ENCODE measurements at places on chromosomes 7 and 10. TPM values are rescaled to one million over a fixed set of nuclear protein-coding genes. Genes with fewer than 3 reads are reported as not detected.

GRCh38 chr7:124489925-124490324 lies 275.7 kb downstream of the GPR37 start:
- DNase-seq: no peak
- H3K27me3 ChIP-seq: no peaks in the 10 kb centered on the region
- no peaks in the 10 kb centered on the region for H3K36me3 ChIP-seq
- no peak overlapping the region for H3K27ac ChIP-seq

DNA sequence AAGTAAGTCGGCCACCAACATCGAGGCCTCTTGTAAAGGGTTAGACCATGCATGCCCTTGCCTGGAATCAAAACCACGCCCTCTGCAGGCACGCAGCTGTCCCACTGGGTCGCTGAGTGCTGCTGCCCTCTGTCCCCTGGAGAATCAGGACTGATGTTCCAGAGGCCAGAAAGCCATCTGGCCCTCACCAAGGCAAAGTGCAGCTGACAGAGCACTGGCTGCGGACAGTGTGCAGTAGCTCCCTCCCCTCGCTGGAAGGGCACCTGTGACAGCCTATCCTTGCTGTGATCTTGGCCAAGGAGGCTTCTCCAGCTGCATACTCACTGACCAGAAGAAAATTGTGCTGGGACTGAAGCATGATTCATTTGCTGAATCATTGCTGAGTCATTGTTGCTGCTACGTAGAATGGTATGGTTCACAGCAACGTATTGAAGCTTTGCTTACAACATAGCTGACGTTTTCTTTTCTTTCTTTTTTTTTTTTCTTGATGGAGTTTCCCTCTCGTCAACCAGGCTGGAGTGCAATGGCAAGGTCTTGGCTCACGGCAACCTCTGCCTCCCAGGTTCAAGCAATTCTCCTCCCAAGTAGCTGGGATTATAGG lies 30.4 kb downstream of the DDC start:
- no peak overlapping the region for H3K27ac ChIP-seq
- H3K4me3 ChIP-seq: no peak overlapping the region
- H3K27me3 ChIP-seq: no peaks in the 10 kb centered on the region
- no peak for DNase-seq
- no peaks in the 10 kb centered on the region for H3K36me3 ChIP-seq

- no peak for DNase-seq
- H3K4me1 ChIP-seq: no peaks in the 10 kb centered on the region
These were observed 66.3 kb upstream of the ETV1 start for GRCh38 chr7:14055813-14056212.

DNA sequence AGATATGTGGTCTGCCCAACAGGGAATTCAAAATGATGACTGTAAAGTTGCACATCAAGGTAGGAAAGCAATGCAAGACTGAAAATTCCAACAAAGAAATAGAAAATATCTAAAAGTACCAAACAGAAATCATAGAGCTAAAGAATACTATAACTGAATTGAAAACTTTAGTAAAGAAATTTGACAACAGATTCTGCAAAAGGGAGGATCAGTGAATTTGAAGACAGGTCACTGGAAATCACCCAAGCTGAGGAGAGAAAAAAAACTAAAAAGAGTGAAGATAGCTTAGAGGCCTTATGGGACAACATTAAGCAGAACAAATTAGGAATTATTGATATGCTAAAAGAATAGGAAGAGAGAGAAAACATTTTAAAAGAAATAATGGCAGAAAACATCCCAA lies 240.6 kb downstream of the SNX13 start:
- H3K27ac ChIP-seq: no peak overlapping the region
- no peaks in the 10 kb centered on the region for H3K4me1 ChIP-seq
- DNase-seq: no peak
- H3K27me3 ChIP-seq: no peaks in the 10 kb centered on the region
- H3K4me3 ChIP-seq: no peak overlapping the region

- H3K27me3 ChIP-seq: no peaks in the 10 kb centered on the region
- no peaks in the 10 kb centered on the region for H3K4me1 ChIP-seq
- no peak for DNase-seq
- no peak overlapping the region for H3K4me3 ChIP-seq
- H3K36me3 ChIP-seq: no peaks in the 10 kb centered on the region
These were observed 50.8 kb upstream of the CPN1 start for GRCh38 chr10:100132427-100132826.

DNA sequence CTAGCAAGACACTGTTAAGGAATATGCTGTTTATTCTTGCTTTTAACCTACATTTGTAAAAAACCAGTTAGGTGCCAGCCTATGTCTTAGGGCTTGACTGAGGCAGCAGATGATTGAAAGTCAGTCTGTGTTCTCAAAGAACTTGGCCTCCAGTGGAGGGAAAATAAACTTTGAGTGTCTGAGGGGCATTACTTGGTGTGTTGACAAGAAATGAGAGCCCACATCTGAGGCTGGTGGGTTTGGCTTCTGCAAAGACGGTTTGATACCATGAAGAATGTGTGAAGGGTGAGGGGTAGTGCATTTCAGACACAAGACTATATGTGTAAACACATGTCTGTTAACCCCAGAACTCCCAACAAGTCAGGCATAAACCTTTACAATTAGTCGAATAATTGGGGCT lies 28.5 kb downstream of the CCSER2 start:
- no peak for DNase-seq
- peaks cover 12% of the 10 kb centered on the region for H3K4me1 ChIP-seq
- H3K36me3 ChIP-seq: no peaks in the 10 kb centered on the region
- H3K4me3 ChIP-seq: no peak overlapping the region
- no peak overlapping the region for H3K27ac ChIP-seq

DNA sequence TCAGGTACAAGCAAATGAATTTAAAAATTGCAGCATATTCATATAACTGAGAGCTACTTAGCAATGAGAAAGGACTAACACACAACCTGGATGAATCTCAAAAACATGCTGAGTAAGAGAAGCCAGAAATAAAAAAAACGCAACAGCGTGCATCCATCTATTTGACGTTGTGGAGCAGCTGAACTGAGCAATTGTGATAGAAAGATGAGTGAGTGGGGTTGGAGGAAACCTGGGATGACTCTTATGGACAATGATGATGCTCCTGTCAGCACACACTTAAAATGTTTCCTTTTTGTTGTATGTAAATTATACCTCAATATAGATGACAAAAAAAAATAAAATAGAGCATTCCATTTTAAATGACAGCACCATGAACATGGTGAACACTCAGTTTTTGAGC lies 36.0 kb upstream of the AKR1E2 start:
- no peaks in the 10 kb centered on the region for H3K4me1 ChIP-seq
- no peaks in the 10 kb centered on the region for H3K27me3 ChIP-seq
- H3K27ac ChIP-seq: no peak overlapping the region
- H3K4me3 ChIP-seq: no peak overlapping the region
- no peaks in the 10 kb centered on the region for H3K36me3 ChIP-seq

DNA sequence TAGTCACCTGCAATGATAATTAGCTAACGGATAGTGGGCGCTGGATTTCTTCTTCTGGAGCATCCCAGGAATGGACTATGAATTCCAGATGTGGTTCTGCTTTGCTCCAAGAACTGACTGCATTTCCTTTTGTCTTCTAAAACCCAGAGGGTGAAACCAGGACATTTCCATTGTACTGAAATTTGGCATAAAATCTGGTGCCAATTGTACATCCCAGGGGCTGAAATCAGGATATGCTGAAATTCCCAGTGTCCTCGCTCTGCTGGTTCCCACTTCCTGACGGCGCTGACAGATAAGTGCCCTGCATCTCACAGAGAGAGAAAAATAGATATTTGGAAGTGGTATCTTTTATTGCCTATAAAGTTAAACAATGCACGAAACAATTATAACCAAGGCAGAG lies 31.9 kb downstream of the RBM20 start:
- H3K27me3 ChIP-seq: peaks cover 9% of the 10 kb centered on the region
- no peaks in the 10 kb centered on the region for H3K36me3 ChIP-seq
- no peak overlapping the region for H3K4me3 ChIP-seq

DNA sequence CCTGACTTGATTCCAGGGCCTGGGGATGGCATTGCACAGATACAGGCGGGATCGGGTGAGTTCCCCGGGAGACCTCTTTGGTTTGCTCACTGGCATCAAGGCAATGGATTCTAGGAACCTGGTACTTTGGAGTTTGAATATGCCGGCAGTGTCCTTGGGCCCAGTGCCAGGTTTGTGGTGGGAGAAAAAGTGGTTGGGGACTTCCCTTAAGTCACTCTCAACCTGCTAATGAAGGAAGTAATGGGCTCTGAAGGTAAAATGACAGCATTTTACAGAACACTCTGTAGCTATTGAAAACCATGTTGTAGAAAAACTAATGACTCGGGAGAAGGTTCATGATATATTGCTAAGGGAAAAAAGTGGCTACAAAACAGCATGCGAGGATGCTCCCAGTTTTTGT lies 129.9 kb downstream of the CFAP58 start:
- 0 out of 2 replicates have a peak, but pooled peaks cover 2% of the 10 kb centered on the region for H3K4me1 ChIP-seq
- no peaks in the 10 kb centered on the region for H3K27me3 ChIP-seq
- no peak overlapping the region for H3K4me3 ChIP-seq
- no peaks in the 10 kb centered on the region for H3K36me3 ChIP-seq

- peak overlapping the region; percentile 46 for H3K4me3 ChIP-seq
- H3K27ac ChIP-seq: peak overlapping the region; percentile 89
- peaks cover 15% of the 10 kb centered on the region for H3K4me1 ChIP-seq
- no peaks in the 10 kb centered on the region for H3K27me3 ChIP-seq
These were observed 75.1 kb downstream of the LYZL2 start for GRCh38 chr10:30554440-30554825.

DNA sequence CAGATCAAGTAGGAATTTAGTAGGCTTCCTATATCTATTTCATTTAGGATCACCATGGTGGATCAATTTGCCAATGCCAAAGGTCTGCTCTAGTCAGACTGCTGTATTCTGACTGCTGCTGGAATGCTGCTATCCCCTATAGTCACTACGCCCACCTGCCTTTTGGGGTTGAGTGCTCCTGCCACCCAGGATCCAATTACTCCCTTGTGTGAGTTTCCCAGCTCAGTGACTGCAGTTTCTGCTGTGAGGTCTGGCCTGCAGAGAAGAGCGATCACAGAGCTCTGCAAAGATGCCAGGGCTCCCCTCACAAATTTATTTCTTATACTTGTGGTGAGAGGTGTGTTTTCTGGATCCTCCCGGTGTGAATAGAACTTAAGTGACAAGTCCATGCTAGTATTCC lies 88.1 kb upstream of the FOXI2 start:
- H3K27me3 ChIP-seq: no peaks in the 10 kb centered on the region
- DNase-seq: no peak
- H3K4me1 ChIP-seq: no peaks in the 10 kb centered on the region
- no peaks in the 10 kb centered on the region for H3K36me3 ChIP-seq

DNA sequence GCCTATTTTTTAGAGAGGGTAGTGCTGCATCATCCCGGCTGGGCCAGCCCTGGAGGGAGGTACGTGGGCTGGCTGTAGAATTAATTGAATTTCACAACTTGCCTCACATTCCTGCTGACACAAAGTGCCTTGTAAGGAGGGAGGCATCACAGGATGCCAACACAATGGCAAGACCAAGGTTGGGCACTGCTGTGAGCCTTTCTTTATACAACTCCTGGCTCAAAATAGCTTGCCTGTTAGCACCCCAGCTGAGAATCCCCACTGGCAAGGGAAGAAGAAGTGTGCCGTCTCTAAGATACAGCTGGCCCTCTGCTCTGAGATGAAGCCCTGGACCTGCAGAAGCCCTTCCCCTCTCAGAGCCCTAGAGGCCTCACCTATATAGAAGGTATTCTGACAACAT lies 873.9 kb downstream of the GRID1 start:
- H3K27me3 ChIP-seq: peaks cover 22% of the 10 kb centered on the region
- H3K36me3 ChIP-seq: no peaks in the 10 kb centered on the region
- no peaks in the 10 kb centered on the region for H3K4me1 ChIP-seq

- no peak for DNase-seq
- H3K27ac ChIP-seq: no peak overlapping the region
- no peaks in the 10 kb centered on the region for H3K27me3 ChIP-seq
- H3K4me1 ChIP-seq: no peaks in the 10 kb centered on the region
- no peaks in the 10 kb centered on the region for H3K36me3 ChIP-seq
- no peak overlapping the region for H3K4me3 ChIP-seq
These were observed 470.3 kb downstream of the AUTS2 start for GRCh38 chr7:70068531-70068930.

GRCh38 chr10:98316661-98317060 lies 48.7 kb upstream of the LOXL4 start:
- H3K27me3 ChIP-seq: no peaks in the 10 kb centered on the region
- no peaks in the 10 kb centered on the region for H3K36me3 ChIP-seq
- DNase-seq: no peak

- no peaks in the 10 kb centered on the region for H3K27me3 ChIP-seq
- no peaks in the 10 kb centered on the region for H3K4me1 ChIP-seq
- DNase-seq: no peak
- no peak overlapping the region for H3K4me3 ChIP-seq
These were observed 87.0 kb upstream of the IGFBP3 start for GRCh38 chr7:46007990-46008643.

- DNase-seq: no peak
- no peaks in the 10 kb centered on the region for H3K27me3 ChIP-seq
- H3K4me3 ChIP-seq: no peak overlapping the region
These were observed 77.0 kb downstream of the POU6F2 start for GRCh38 chr7:39054731-39055130.

DNA sequence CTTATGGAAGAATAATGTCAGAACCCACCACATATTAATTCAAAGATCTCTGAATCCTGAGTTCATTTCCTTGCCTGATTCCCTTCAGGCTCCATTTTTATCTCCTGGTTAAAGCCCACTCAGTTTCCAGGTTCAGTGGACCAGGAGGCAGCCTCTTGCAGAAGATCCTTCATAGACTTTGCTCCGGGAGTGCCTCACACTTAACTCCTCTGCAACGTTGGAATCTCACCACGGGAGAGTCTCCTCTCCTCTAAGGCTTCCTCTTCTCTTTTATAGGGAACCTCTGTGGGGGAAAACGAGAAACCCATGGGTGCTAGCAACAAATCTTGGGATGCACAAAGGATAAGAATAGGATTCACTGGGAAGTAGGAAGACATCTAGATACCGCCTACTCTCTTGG lies 1.7 kb upstream of the BLOC1S2 start:
- no peak for DNase-seq
- H3K27ac ChIP-seq: no peak overlapping the region
- H3K4me3 ChIP-seq: no peak overlapping the region
- no peaks in the 10 kb centered on the region for H3K4me1 ChIP-seq
- no peaks in the 10 kb centered on the region for H3K36me3 ChIP-seq

ST8SIA6 gene
- 1.1 TPM for total RNA-seq

ADRA2A gene
- total RNA-seq: 7.3 TPM

SHTN1 gene
- total RNA-seq: 13.9 TPM

TAS2R16 gene
- not detected for total RNA-seq

EPDR1 gene
- 6.4 TPM for total RNA-seq

DPCD gene
- total RNA-seq: 18.8 TPM

PVRIG gene
- not detected for total RNA-seq

All from H1 (cell line).